ENCODE measurements at places on chromosomes 2 and 18.

DNA sequence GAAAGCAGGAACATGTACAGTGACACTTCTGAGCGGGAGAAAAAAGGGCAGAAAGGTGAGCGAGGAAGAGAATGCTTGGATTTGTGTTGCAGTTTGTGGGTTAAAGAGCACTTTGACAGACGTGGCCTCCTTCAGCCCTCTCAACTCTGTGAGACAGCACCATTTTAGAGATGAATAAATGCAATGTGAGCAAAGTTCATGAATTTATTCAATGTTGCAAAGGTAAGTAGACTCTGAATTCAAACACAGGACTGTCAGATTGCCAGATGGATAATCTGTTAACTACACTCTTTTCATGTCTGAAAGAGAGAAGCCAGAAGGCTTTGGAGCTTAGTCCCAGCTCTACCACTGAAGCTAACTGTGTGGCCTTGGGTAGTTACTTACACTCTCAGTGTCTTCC, 47.7 kb downstream of the BOD1L2 start:
- DNase-seq: no peak

DNA sequence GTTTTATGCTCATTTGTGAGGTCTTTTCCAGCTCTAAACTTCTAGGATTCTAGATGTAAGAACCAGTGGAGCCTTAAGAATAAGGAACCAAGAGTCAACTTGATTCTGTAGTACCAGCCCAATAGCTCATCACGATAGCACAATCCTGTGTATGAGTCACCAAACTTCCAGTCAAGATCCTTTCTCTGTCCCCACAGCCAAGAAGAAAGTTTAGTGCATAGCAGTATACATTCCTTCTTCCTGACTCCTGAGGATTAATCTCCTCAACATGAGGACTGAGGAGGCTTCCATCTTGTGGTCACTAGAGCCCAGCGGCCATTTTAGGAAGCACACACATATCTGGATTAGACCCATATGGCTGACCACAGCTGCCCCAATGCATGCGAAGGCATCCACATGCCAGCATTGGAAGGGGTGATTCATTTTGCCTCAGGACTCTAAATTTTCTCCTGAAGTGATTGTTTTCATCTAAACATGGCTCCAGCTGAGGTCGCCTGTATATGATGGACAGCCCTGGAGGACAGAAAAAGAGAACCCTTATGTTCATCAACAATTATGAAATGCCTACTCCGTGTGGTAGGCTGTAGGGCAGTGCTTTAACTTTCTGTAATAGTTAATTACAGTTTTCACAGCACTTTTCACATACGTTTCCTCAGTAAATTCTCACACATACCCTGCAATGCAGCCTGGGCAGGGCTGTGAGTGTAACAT, 53.5 kb downstream of the RASGRP3 start:
- no peak for DNase-seq

GRCh38 chr18:37529863-37530262, 35.7 kb downstream of the CELF4 start:
- DNase-seq: no peak

- peak; percentile 59 for DNase-seq
Observed at GRCh38 chr2:59184276-59185020, 943.3 kb upstream of the FANCL start.

- DNase-seq: no peak
Observed at GRCh38 chr2:224749136-224749535, 33.0 kb upstream of the CCDC195 start.

DNA sequence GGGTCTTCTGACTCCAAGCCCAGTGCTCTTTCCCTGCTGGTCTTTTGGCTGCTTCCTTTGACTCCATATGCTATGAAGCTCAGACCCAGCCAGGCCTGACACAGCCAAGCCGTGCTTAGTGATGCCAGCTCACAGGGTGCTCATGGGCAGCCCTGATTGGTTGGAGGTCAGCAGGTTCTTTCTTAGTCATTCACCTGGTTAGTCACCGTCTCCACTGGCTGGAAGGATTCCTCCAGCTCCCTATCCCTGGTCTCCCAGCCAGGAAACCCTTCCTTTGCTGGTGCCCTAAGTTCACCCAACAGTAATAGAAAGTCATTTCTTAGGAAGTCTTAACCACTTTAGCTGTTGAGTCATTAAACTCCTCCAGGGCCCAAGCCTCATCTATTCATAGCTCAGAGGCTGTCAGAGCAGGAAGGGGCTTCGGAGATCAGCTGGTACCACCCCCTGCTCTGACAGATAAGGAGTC, 3.9 kb downstream of the KCNK3 start:
- peak; percentile 5 for DNase-seq

DNA sequence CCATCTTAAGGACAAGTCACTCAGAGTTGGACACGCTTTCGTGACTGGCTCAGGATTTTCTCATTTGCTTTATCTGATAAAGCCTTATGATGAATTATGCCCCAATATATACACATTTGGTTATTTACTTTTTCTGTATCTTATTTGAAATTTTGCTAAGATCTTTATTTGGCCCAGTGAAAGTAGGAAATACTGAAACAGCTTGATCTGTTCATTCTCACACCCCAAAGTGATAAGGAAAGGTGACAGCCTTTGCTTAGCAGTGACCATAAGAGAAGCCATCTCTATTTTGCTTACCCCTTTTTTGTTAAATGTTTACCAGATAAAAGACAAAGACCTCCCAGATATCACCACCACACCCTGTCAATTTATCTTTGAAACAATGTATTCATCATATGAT, 428.3 kb downstream of the PARD3B start:
- no peak for DNase-seq

- DNase-seq: no peak
Observed at GRCh38 chr18:73365018-73365417, 497.2 kb upstream of the NETO1 start.

- DNase-seq: no peak
Observed at GRCh38 chr2:219180961-219181360, 2.9 kb downstream of the RETREG2 start.

- peak; percentile 30 for DNase-seq
Observed at GRCh38 chr2:19786408-19787058, 115.2 kb downstream of the TTC32 start.

GRCh38 chr2:66948234-66948633, 448.9 kb upstream of the ETAA1 start:
- no peak for DNase-seq

DNA sequence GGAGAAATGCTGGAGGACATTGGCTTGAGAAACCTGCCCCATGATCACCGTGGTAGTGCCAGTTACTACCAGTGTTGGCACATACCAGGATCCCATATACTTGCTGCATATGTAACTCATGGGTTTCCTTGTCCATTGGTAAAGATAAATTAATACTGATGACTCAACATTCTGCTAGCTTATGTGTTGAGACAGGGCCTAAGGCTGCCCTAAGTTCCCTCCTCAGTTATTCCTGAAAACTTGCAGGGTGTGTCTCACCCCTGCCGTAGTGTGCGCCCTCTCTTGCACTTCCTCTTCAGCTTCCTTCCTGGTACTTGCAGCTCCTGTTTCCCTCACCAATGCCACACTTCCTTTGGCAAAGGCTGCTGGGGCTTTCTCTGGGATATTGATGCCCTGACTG, 4.3 kb upstream of the INO80C start:
- peak; percentile 38 for DNase-seq

GRCh38 chr2:20557635-20558034, 93.3 kb downstream of the HS1BP3 start:
- no peak for DNase-seq

DNA sequence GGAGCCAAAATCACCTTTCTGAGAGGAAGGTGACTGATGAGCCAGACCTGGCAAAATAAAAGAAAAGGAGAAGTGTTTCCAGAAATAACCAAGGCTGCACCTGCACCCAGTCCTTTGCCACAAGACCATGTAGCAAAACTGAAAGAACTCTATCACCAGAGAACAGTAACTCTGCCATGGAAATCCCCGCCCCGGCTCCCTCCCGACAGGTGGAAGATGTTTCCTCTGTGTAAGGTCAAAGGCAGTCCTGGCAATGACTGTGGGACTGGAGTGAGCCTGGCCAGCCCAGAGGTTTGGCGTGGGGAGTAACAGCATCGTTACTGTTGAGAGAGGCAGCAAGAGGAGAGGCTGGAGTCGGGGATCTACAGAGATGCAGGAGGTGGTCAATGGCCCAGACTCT, 42.3 kb downstream of the SPRED2 start:
- no peak for DNase-seq

DNA sequence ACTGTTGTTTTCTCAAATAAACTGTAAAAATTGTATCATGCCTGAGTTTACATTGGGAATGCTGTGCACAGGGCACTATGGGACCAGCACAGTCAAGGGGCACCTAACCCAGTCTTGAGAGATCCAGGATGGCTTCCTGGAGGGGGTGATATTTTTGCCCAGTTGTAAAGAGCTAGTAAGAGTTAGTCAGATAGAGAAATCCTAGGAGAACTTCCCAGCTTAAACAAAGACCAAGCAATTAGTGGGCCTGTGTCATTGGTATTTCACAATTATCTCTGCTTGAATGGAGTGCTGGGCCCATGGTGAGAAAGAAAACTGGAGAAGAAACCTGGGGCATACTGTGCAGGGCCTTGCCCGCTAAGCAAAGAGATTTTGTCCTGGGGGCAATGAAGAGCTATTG, 12.2 kb downstream of the XDH start:
- DNase-seq: no peak

DNA sequence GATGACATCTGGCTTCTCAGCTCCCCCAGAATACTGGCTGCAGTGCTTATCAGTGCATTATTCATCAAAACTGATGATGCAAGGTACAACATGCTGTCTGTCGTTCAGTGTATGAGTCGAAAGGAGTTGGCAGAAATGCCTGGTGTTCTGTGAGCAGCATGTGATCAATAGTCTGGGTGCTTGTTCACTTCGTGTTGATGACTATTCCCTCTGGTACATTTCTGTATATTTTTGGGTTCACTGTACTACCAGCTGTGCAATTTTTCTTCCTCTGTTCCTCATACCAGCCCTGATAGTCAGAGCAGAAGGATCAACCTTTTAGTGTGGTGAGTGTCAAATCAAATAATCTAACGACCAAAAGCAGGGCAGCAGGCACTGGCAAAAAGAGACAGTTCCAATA, 59.0 kb upstream of the KLHL14 start:
- no peak for DNase-seq

DNA sequence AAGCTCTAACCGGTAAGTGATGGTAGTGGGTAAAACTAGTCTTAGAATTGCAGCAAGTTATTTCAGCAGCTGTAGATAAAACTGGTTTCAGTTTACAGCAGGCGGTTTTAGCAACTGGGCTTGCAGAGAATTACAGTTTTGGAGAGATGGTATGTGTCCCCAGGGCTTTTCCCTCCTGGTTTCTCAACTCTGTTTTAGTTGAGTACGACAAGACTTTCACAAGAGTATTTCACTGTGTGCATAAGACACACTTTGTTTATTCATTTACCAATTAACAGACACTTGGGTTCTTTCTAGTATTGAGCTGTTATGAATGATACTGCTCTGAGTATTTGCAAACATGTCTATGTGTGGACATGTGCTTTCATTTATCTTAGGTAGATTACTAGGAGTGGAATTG, 65.6 kb upstream of the RFX8 start:
- no peak for DNase-seq

- DNase-seq: no peak
Observed at GRCh38 chr2:231679908-231680284, 28.4 kb upstream of the PTMA start.

DNA sequence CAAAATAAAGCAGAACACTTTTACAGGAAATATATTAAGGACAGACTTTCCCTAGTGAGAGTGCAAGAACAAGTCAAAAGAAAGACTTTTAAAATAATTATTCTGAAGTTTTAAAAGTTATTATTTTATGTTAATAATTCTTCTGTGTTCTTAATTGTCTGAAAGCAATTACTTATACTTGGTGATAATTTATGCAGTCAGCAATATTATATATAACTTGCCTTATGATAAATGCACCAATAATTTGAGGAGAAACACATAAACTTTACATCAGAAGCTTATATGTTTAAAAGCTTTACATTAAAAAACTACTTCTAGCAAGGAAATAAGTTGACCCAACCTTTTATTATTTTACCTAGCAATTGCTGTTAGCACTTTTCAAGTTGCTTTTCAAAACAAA, 3.5 kb upstream of the CALCRL start:
- DNase-seq: no peak

DNA sequence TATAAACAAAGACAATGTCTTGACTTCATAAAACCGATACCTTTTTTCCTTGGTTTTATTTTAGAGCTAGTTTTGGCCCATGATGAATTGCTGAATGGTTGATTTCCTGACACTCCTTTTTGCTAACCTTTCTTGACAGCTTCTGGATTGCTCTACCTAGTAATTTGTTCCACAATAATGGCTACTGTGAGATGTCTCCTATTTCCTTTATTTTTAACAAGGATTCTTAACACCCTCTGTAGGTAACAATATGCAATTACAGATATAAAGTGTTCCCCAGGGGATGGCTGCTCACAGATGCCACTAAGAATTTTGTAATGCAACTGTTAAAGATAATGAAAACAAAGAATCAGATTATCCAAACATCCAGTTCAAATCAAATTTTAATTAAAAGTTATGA, 100.8 kb upstream of the ATP5MC3 start:
- DNase-seq: peak; percentile 81

GRCh38 chr2:27083410-27084296, 2.9 kb upstream of the KHK start:
- DNase-seq: no peak

DNA sequence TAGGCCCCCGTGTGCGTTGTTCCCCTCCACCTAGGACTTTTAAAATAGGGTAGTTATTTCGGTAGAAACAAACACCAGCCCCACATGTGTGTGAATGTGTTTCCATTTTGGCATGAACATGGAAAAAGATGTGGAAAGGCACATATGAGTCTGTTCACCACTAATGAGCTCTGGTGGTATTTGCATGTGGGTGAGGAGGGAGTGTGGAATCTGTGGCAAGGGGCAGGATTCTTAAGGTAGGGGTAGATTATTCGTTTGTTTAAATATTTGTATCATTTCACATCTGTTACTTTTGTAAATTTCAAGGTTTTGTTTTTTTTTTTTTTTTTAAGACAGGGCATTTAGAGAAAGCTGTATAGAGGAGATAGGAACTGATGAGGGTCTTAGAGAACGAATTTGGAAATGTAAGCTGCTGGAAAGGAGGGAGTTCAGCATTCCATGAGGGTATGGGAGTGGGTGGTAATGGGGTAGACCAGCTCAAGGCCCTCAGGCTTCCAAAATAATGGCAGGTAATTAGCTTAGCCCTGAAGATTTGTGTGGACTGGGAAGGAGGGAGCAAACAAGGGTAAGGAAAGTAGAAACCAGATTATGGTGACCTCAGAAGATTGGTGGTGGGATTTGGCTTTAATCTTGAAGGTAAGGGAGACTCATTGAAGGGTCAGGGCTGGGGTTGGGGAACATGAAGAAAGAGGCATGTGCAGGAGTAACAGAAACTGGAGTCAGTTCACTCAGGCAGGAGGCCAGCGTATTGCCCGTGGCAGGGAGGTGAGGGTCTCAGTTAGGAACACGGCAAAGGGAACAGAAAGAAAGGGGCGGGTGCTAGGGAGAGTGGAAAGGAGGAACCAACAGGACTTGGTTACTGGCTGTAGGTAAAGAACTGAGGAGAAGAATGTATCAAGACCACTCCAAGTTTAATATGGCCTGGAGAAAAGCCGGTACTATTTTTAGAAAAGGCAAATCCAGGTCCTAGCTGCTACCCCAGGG, 123.6 kb downstream of the PLB1 start:
- DNase-seq: no peak
